ENCODE measurements at places on chromosomes 5 and 9.

DNA sequence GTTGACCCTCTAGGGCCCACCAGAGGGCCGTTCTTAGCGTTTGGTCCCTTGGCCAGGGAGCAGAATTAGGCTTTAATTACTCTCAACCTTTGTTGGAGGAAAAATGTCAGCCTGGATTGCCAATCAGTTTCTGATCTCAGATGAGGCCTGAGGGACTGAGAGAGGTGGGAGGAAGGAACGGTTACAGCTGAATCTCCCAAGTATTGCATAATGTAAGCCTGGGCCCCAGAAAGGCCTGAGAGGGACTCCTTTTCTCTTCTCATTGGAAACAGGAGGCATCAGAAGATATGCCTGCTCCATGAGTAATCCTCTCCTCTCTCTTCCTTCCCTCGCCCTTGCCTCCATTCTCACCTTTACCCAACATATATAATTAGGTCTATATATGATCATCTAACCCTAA is 105.7 kb downstream of the INSYN2B start:
- DNase-seq = no peak

GRCh38 chr9:109031241-109031640 is 17.9 kb upstream of the CTNNAL1 start:
- DNase-seq = no peak

DNA sequence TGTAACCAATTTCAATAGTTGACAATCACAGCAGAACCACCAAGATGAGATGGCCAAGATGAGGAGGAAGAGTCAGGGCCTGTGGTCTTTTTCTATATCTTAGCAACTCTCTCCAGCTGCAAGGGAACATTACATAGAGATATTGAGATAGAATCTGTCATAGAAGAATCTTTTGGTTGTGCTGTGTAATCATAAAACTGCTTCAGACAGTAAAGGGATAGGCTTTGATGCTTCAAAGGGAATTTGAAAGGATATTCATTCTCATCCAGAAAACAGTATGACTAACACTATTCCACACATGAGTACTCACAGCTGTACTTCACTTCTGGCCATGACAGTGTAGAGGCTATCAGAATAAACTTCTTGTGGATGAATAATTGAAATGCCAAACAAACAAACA is 145.9 kb downstream of the YIPF5 start:
- DNase-seq = no peak

DNA sequence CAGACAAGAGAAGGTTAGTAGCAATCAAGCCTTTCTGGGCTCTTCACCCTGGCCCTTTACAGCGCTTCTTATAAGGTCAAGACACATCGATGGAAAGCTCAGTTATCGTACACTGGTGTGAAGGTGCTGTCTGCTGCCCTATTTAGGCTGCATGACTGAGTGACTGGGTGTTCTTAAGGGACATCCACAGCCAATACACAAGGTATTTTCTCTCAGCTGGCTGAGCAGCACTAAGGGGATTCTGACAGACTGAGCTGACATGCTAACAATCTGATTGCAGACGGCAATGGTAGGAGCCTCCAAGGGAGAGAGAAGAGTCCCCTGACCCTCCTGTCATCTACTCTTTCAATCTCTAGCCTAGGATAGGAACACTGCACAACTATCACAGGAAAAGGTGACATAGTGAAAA is 577.9 kb downstream of the ISL1 start:
- no peak for DNase-seq

DNA sequence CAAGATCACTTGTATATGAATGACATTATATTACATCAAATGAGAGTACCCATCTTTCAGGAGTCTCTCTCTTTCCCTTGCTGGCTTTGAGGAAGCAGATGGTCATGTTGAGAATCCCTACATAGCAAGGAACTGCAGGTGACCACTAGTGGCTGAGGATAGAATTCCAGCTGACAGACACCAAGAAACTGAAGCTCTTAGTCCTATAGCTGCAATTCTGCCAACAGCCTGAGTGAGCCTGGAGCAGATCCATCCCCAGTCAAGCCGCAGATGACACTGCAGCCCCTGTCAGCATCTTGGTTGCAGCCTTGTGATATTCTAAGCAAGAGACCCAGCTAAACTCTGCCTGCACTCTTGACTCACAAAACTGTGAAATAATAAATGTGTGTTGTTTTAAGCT is 531.5 kb downstream of the CSNK1G3 start:
- DNase-seq = no peak
